ENCODE measurements at places on chromosomes 4 and X.

- no peak for DNase-seq
Measured at GRCh38 chr4:142161086-142161485, 524.7 kb downstream of the IL15 start.

DNA sequence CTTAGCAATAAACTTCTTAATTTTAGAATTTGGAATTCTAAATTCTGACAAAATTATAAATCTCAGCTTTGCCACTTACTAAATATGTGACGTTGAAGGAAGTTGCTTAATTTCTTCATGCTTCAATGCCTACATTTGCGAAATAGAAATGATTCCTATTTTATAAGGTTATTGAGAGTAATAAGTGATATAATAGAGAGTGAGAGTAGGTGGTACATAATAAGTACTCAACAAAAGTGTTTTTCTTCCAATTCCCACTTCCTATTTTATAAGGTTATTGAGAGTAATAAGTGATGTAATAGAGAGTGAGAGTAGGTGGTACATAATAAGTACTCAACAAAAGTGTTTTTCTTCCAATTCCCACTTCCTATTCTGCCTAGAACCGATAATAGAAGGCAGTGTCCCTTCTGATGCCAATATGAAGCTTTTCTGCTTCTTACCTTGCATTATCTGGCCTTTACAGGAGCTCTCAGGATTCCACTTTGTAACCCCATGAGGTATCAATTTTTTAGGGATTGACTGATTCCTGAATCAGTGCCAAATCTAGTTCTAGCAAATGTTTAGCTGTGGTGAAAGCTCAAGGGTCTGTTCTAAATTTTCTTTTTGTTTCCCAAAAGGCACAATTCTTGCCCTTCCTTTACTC lies 31.4 kb downstream of the VSIG4 start:
- no peak for DNase-seq

- no peak for DNase-seq
Measured at GRCh38 chr4:101271516-101271915, 75.8 kb downstream of the PPP3CA start.

GRCh38 chrX:84729809-84730208 lies 227.6 kb upstream of the HDX start:
- no peak for DNase-seq

DNA sequence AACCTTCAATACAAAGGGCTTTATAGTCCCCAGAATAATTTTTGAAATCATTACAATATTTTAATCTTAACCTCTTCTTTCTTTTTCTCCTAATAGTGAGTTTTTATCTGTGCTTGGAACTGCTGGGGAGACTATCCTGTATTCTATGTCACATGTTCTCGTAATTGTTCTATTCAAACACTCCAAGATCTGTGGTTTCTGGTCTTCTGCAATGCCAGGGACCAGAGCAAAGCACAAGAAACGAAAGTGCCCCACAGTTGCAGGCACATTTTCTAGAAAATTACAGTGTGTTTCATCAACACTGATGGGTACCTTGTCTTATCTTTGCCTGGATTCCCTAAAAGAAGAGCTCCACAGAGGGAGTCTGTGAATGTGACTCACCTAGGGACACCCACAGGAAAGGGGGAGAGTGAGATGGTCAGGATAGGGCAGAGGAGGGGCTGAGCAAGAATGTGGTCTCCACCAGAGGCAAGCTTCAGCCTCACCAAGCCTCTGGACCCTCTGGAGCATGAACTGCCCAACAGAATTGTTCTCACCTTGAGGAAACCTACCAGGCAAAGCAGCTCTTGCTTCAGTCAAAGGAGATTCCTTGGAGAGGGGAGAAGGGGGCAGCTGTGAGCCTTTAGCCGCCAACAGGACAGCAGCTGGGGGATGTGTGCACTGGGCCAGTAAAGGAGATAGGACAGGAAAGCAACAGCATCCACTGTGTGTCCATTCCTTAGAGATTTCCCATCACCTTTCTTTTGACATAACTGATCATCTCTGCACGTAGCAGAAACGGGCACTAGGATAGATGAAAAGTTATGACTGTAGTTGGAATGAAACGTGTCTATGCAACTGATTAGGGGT lies 25.9 kb downstream of the UNC5C start:
- DNase-seq: no peak

DNA sequence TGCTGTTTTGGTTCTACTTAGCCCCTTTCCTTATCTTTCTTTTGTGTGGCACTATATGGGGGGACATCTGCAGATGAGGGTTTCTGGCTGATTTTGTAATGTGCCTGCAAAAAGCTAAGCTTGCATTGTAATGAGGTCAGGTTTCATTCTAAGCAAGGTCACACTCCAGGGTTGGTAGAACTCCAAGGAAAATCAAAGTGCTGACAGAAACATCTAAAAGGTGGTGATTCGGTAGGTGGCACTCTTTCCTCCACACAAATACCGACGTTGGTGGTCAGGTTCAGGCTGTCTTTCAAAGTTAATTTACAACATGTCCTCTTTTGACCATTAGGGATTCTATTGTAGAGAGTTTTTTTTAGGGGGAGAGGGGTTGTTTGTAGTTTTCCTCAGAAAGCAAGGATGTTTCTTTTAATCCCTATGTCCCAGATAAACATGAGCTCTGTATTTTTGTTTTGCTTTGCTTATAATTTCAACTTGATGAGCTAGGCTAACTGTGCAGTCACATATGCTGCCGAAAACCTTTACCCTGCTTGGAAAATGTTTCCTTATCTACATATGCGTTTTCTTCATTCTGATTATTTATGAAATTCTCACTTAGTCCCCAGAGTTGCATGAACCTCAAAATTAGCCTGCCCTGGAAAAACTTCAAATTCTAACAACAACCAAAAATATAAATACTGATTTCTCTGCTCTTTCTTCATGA lies 434.2 kb downstream of the PPARGC1A start:
- DNase-seq: no peak

GRCh38 chr4:107719207-107719921 lies 670 bp downstream of the PAPSS1 start:
- DNase-seq: no peak

DNA sequence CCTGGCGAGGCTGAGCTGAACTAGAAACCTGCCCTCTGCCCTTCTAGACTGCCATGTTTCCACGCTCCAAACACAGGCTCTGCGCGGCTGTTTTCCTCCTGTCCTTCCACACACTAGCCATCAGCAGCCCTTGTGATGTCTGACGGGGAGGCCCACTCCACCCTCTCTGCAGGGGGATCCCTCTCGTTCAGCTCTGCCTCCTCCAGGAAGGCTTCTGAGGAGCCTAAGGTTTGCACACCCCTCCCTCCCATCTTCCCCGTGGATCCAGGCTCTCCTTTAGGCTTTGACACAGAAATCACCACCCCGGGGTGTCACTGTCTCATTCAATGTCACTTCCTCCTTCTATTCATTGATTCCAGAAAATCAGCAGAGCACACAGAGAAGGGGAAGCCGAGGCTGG lies 38.6 kb upstream of the CRMP1 start:
- no peak for DNase-seq

- no peak for DNase-seq
Measured at GRCh38 chr4:101961144-101961543, 170.6 kb downstream of the BANK1 start.

DNA sequence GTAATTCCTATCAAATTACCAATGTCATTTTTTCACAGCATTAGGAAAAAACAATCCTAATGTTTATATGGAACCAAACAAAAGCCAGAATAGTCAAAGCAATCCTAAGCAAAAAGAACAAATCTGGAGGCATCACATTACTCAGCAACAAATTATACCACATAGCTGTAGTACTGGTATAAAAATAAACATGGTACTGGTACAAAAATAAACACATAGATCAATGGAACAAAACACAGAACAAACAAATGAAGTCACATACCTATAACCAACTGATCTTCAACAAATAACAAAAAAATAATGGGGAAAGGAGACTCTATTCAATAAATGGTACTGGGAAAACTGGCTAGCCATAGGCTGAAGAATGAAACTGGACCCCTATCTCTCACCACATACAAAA lies 37.4 kb downstream of the PPA2 start:
- no peak for DNase-seq

DNA sequence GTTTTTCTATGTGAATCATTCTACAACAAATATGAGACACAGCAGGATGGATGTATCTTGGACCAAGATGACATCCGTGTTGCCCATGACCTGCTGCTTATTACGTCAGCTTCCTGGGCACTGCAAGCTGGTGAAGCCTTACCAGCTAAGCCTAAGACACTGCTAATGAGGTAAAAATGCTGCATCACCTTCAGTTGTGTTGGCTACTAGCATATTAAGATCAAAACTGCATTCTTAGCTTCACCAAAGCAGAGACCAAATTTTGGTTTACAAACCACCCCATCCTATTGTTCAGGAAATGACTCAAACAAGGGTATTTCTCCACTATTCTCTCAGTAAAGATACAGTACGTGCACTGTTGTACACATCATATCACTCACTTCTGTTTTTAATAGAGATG lies 50.3 kb downstream of the MAML3 start:
- no peak for DNase-seq

- DNase-seq: no peak
Measured at GRCh38 chr4:7029212-7029611, 14.0 kb upstream of the TADA2B start.

- no peak for DNase-seq
Measured at GRCh38 chrX:112834031-112834845, 6.4 kb downstream of the AMOT start.

DNA sequence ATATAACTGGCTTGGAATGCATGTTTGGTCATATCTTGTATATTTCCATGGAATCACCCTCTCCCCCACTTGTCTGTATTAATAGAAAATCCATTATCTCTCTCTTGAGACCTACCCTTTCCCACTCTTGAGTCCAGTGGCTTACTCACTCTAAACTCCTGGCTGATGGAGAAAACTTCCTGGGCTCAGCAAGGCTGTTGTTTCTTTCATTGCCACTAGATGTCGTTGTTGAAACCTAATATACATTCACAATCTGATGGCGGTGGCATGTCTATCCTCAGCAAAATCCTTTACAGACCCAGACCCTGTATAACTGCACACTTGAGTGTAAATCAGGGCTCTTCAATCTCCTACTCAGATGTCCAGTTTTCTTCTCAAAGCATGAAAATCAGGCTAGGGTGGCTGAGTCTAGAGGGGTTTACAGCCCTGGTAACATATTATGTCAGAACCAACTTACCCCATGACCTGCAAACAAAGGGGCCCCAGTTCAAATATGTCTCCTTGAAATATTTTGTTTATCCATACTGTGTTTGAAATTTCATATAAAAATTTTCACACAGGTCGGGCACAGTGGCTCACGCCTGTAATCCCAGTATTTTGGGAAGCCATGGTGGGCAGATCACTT lies 70.0 kb upstream of the FAM241A start:
- DNase-seq: no peak

GRCh38 chr4:74109870-74110605 lies 11.0 kb upstream of the CXCL2 start:
- DNase-seq: no peak

DNA sequence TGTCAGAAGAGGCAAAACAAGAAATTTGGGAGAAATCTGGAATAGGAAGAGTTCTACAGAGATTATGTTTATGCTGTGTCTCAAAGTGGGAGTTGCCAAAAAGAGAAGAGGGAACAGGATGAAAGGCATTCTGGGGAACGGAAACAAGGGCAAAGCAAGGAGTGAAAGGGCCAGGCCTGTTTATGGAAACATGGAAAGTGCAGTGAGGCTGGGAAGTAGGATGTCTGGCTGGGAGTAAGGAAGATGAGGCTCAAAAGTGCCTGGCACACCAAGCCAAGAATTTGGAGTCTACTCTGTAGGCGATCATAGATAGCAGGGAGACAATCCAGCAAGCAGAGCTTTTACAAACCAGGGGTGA lies 1.8 kb upstream of the CUL4B start:
- DNase-seq: no peak

DNA sequence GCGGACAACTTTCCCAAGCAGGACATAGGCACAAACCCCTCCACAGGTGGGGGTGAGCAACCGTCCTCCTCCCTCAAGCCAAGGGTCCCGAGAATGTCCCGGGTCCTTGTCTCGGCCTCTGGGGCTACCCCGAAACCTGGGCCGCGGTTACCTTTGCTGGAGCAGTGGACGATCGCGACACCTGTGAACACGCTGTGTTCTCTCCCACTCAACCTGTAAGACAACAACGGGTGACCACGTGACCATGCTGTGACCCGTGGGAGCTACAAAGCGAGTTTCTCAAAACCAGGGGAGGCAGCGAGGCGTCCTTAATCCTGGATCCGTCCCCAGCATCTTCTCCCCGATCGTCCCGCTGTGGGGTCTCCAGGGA lies 17.9 kb downstream of the ASMTL start:
- DNase-seq: no peak

DNA sequence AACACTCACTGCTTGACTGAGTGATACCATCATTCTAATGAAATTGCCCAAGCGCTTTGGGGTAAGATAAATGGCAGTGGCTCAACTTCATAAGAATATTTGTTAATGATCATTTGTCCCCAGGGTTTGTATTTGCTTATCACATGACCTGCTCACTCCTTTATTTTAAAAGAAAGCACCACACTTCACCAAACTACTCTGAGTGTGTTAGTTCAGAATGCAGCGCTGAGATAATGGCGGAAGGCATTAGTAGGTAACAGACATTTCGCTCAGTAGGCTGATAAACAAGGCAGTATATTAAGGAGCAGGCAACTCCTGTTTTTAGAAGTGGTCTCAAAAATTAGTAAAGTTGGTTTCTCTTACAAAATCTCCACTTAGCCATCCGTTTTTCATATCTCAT lies 1.6 kb downstream of the SNX25 start:
- no peak for DNase-seq

DNA sequence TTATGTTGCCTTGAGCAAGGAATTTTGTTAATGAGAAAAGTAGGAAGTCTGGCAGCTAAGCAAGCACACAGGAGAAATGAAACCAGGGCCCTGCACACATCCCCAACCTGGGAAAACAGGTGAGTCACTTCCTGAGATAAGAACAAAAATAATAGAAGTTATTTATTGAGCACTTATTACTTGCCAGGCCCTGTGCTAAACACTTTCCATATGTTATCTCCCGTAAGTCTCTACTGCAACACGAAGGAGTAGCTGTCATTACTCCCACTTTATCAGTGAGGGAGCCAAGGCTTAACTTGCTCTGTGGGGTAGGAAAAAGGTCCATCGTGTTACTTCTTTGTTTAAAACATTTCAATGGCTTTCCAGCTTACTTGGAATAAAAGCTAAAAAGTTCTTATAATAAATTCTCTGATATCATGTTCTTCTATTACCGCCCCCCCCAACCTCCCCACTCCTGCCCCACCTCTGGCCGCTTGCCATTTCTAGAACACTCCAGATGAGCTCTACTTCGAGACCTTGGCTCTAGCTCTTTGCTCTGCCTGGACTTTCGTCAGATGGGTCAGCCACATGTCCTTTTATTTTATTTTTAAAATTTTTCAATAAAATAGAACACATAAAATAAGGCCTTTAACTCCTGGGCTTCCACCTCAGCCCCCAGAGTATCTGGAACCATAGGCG lies 36.3 kb upstream of the PLAC8 start:
- DNase-seq: no peak

- DNase-seq: no peak
Measured at GRCh38 chrX:46730765-46731164, 28.2 kb downstream of the SLC9A7 start.
